ENCODE measurements at places on chromosomes 2 and 18. TPM values are rescaled to one million over a fixed set of nuclear protein-coding genes. Genes with fewer than 3 reads are reported as not detected.
A peak's percentile ranks its signal among the peaks of the same experiment; 100 is the strongest.

RAMP1 gene
- total RNA-seq, result 6.2 TPM

GRCh38 chr2:13522917-13523821, 806.4 kb downstream of the TRIB2 start:
- DNase-seq, result no peak

DNA sequence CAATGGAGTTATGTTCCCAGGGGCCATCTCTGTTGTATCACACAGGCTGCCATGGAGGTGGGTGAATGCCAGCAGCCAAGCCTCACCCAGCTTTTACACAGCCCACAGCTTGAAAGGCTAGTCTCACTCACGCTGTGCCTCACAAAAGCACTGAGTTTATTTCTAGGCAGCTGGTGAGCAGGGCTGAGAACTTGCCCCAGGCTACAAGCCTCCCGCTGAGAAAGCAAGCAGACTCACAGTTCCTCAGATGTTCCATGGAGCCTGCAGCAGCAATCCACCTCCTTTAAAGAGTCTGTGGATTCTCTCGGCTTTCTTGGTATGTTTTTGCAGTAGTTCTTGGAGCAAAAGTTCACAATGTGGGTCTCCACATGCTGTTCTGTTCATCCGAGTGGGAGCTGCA, 40.9 kb upstream of the ALKAL2 start:
- DNase-seq, result peak; percentile 97

DNA sequence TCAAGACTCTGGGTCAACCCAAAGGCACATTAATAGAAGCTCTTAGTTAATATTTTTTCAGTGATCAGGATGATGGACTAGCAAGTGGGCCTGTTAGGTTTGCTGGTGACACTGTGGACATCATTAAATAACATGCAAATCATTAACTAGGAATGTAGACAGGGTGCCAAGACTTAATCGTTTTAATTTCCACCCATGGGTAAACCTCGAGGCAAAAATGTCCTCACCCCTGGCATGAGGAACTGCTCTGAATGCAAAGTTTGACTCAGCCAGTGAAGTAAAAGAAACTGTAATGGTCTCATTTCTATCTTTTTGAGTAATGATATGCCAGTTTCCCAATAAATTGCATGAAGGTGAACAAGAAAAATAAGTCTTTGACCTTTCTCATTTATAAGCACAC, 152.6 kb upstream of the MEX3C start:
- DNase-seq, result no peak

- DNase-seq, result no peak
These were observed 83.6 kb downstream of the KLHL29 start for GRCh38 chr2:23468474-23469141.

ACMSD gene
- not detected for total RNA-seq

LIPG gene
- 2.2 TPM for total RNA-seq

DNA sequence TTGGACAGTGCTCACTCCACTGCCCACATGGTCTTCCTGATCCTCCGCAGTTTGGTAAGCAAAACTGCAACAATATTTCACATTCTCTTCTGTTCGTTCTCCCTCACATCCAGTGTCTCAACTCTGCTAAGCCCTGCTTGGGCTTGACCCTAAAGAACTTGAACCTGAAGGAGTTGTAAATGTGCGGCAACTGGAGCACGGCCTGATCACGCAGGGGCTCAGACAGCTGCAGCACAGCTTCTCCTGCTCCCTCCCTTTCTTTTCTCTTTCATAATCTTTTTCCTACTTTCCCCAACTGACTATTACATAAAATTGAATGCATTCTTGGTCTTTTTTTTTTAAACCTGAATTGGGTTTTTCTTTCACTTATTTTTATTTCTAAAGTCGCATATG, 10.2 kb downstream of the CYRIA start:
- DNase-seq, result no peak

DNA sequence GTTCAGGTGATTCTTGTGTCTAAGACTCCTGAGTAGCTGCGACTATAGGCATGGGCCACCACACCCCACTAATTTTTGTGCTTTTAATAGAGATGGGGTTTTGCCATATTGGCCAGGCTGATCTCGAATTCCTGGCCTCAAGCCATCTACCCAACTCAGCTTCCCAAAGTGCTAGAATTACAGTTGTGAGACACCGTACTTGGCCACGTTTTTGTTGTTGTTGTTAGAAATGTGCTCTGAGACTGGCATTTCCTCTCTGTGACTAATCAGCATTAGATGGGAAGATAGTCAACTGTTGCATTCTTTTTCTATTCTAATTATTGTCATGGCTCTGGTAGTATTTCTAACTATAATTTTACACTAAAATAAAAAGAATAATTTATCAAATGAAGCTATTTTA, 191.7 kb downstream of the CAMKMT start:
- peak; percentile 74 for DNase-seq

- DNase-seq, result peak; percentile 9
These were observed 25.4 kb downstream of the WDR75 start for GRCh38 chr2:189466656-189467055.

DNA sequence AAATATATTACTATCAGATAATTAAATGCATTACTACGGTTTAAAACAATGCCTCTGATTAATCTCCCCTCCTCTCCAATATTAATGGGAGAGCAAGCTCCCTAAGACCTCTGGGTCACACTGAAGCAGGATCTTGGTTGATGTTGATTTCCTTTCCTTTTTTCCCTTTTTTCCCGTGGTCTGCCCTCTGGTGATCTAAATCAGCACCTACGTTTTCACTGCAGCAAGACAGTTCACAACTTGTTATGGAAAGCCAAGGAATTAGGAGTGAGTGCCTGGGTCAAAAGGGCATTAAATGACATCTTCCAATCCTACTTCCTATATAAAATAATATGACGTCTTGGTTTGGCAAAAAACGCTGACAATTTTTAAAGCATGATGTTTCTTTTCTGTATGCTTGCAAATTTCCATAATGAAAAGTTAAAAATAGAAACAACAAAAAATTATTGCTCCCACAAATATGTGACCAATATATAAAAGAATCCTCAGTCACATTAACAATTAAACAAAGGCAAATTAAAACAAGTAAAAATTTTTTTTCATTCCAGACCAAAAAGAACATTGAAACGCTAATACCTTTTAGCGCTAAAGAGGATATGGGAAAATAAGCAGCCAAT, 7.9 kb upstream of the CFAP36 start:
- DNase-seq, result peak; percentile 61

GRCh38 chr2:23435250-23436035, 50.5 kb downstream of the KLHL29 start:
- DNase-seq, result no peak

Data from RPMI7951 (cell line).